Left ventricle myocardium superior (tissue), 1 donor: ENCODE measurements at places on chromosomes 1 and 21.
A peak's percentile ranks its signal among the peaks of the same experiment; 100 is the strongest.

GRCh38 chr1:2787163-2787911 lies 14.2 kb downstream of the TTC34 start:
- no peak for DNase-seq

DNA sequence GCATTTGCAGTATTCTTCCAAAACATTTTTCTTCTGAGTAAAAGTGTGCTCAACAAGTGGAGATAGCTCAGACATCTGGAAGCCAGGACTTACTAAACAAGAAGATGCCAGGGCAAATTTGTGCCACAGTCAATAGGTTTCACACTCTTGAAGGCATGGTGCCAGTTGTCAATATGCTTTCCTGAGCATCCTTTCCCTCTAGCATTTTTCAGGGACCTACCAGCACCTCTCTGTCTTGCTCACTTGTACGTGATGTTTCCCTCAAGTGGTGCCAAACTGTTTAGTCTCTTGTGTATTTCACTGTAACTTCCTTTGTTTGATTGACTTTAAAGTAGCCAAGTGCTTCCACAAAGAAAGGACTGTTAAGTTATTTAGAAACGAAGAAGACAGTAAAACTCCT lies 194.0 kb upstream of the SGIP1 start:
- no peak for DNase-seq

- no peak for DNase-seq
Observed at GRCh38 chr1:180188684-180189175, 34.1 kb downstream of the QSOX1 start.

- DNase-seq = no peak
Observed at GRCh38 chr1:235947989-235948388, 81.3 kb upstream of the LYST start.

GRCh38 chr1:27560268-27561123 lies 43.4 kb downstream of the AHDC1 start:
- peak; percentile 31 for DNase-seq

- no peak for DNase-seq
Observed at GRCh38 chr1:226799634-226800281, 60.7 kb upstream of the ITPKB start.

- DNase-seq = no peak
Observed at GRCh38 chr1:220213382-220213983, 58.8 kb downstream of the RAB3GAP2 start.

DNA sequence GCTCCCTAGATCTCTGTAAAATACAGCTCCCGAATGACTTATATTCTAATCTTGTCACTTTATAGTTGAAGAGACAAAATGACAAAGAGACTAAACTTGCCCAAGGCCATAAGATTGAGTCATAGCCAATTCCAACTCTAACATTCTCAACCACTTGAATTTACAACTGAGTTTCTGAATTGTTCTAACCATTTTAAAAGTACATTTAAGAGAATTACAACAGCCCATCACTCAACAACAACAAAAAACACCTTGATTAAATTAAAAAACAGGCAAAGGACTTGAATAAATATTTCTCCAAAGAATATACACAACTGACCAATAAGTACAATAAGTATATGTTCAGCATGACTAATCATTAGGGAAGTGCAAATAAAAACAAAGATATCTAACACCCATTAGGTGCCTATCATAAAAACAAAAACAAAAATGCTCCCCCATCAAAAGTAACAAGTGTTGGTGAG lies 8.7 kb upstream of the ADCY10 start:
- DNase-seq = no peak

DNA sequence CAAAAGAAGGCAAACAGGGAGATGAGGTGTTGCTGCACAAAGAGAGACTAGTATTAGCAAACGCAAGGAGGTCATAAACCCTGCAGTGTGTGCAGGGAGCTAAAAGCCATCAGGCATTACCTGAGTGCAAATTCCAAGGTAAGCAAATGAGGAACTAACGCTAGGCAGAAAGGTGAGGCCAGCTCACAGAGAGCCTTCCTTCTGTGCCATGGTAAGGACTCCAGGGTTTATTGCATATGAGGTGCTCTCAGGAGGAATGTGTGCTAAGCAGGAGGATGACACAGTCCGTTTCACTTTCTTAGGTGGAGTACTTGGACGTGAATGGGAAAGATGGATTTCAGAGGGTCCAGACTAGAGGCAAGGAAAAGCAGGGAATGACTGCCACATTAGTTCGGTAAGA lies 44.6 kb upstream of the MYBPHL start:
- DNase-seq = no peak

GRCh38 chr21:43192501-43193081 lies 23.8 kb downstream of the CRYAA start:
- no peak for DNase-seq

DNA sequence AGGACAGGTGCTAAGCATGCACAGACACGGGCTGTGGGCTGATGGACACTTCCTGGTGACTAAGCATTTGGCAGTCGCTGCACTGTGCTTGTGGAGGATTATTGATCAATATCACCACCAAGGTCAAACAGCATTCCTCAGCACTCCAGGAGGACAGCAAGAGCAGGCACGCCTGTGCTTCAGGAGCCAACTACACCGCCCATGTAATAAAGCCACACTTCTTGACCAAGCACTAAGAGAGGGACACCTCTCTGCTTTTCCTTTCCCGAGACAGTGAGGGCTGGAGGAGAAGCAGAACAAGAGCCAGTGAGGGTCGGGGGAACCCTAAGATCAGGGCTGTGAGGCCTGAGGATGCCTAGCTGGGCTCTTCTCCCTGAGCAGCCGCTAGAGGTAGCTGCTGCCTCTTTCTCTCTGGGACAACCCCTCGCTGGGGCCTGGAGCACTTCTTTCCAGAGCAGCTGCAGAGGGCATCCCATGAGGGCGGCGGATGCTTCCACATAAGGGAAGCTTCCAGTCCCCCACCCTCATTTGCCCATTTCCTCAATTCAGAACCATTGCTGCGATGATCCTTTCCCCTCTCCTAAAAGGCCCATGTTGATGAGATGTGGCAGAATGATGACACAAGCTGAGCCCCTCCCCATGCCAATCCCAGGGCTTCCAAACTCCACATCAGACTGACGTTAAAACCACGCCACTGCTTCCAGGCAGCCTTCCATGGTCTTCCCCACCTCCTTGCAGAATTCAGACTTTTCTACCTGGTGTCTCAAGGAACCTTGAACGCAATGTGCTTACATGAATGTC lies 19.1 kb downstream of the RAB7B start:
- DNase-seq = peak; percentile 78

GRCh38 chr21:45571641-45572040 lies 29.4 kb upstream of the SLC19A1 start:
- no peak for DNase-seq

DNA sequence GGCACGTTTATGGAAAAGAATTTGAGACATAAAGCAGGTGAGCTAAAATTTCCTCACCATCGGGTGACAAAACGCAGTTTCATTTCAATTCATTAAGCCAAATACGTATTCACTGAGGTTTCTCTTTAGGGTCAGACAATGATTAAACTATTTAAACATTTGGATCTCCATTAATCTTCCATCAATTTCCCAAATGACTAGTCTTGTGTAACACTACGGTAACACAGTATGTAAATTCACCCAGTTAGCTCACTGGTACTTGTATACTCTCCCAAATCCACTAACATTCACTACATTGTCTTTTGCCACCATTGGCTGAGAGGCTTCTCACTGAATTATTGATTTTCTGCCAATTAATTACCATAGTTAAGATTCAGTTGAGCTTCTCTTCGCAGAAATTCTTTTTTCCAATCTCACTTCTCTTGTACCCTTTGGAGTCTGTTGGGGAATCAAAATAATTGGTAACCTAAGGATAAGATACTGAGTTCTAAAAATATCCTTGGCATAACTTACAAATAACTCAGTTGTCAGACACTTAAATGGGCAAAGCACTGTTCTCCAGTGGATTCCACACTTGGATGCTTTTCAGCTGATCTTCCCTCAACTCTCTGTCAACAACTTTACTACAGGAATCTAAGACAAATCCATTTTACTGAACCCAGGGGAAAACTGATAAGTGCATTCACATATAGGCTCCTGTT lies 40.7 kb downstream of the SIPA1L2 start:
- DNase-seq = no peak

GRCh38 chr1:116857092-116857491 lies 52.6 kb upstream of the PTGFRN start:
- no peak for DNase-seq

GRCh38 chr1:218242171-218242570 lies 42.9 kb upstream of the RRP15 start:
- no peak for DNase-seq

- DNase-seq = peak; percentile 28
Observed at GRCh38 chr1:1376551-1377226, 1.7 kb upstream of the AURKAIP1 start.

DNA sequence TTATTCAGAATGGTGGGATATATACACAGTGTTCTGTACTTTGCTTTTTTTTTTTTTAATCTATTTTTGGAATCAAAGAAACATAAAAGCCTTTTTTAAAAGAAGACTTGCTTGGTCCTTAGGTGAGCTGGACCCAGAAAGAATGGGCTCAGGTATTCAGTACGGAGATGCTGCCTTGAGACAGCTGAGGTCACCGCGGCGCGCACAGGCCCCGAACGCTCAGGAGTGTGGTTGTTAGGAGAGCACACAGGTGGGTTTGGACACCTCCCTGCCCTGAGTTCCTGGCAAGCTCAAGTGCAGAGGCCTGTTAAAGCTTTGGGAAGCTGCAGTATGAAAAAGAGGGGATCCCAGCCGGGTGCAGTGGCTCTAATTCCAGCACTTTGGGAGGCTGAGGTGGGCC lies 31.8 kb downstream of the RAB4A start:
- DNase-seq = no peak

DNA sequence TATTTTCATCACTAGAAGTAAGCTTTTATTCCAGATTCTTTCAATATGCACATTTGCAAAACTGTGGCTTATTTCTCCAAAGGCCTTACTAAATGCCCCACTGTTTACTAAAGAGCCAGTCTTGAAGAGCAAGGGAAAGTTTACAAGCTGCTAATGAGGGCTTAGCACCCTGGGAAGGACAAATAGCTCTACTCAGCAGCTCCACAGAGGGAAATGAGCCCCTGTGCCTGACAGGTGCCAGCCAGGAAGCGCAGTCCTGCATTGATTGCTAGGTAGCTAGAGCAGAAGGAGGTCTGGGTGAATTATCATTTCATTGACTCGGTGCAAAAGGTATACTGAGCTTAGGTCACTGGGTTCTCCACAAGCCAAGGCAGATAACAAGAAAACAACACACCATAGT lies 307.0 kb downstream of the SETD4 start:
- DNase-seq = no peak

DNA sequence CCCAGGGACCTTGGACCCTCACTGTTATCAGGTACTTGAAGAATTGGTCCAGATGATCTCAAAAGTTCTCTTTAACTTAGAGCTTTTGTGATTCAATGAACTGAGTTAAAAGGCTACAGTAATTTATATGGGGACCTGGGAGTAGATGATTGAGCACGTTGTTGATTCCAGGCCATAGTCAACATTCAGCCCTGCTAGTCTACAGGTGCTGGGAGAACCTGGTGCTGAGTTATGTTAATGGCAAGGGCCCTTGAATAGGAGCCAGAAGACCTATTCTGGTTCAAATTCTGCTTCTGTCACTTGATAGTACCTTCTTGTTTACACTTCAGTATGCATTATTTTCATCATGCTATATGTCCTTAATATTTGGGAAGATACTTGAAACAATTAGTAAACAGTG lies 11.2 kb downstream of the DYRK3 start:
- no peak for DNase-seq

- no peak for DNase-seq
Observed at GRCh38 chr1:119005724-119006405, 17.7 kb upstream of the TBX15 start.

DNA sequence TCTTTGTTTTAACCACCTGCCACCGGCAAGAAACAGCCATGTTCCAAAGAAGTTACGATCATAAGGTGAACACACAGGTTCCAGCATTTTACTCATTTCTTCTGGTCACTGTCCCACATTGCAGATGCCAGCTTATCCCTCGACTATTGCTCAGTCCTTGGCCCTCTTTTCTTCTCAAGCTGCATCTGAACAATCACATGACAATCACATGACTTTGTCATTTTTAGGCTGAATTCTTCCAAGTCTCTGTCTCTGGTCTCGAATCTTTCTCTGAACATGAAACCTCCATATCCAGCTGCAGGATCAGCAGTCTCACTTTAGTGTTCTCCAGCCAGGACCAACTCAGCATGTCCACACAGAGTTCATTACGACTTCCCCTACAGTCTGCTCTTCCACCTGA lies 53.8 kb downstream of the UTP25 start:
- DNase-seq = no peak
